Activated T-helper 1 cell treated with anti-CD3 and anti-CD28 coated beads, Interleukin-12 subunit alpha, Interleukin-12 subunit beta, Interleukin-2, Interleukin-4 antibody, amounts not matched to agents 30 ng/mL and 10 ng/mL and 1 ng/mL, durations not matched to agents 14 hours and 24 hours and 36 hours (primary cell): ENCODE measurements at places on chromosomes 12 and 14.

- H3K27me3 ChIP-seq = peaks cover under 1% of the 10 kb centered on the region
- peaks cover 17% of the 10 kb centered on the region for H3K36me3 ChIP-seq
- peaks cover 11% of the 10 kb centered on the region for H3K4me1 ChIP-seq
- no peak overlapping the region for H3K4me3 ChIP-seq
- H3K27ac ChIP-seq = no peak overlapping the region
Observed at GRCh38 chr12:29320295-29321085, 60.5 kb downstream of the ERGIC2 start.

DNA sequence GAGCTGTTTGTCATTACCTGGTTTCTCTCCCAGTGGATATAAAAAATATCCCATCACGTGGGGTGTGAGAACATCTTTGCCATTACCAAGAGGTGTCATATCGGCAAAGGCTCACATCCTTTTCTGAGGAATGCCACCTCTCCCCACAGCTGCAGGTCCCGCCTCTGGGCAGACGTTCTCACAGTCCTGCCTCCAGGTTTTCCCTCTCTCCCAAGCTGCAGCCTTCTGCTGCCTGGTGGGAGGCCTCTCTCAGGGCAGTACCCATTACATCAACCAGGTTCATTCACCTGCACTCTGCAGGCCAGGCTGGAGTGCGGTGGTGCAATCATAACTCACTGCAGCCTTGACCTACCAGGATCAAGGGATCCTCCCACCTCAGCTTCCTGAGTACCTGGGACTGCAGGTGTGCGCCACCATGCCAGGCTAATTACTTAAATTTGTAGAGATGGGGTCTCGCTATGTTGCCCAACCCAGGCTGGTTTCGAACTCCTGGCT is 15.0 kb upstream of the TMEM119 start:
- no peak overlapping the region for H3K27ac ChIP-seq
- peaks cover 46% of the 10 kb centered on the region for H3K4me1 ChIP-seq
- H3K36me3 ChIP-seq = peaks cover 27% of the 10 kb centered on the region
- no peak for DNase-seq
- H3K27me3 ChIP-seq = peaks cover 2% of the 10 kb centered on the region

DNA sequence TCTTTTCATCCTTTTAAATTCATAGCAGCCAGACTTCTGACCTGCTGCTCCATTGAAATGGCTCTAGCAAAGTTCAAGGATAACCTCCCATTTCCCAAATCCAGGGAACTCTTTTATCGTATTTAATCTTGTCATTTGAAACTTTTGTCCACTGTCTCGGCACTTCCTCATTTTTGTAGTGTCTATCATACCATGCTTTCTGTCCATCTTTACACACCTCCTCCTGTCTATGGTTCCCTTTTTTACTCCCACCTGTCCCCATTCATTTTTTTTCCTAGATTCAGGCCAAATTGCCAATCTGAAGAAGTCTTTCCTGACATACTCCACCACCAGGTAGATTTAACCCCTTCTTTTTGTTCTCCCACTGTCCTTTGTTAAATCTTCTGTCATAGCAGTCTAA is 31.0 kb downstream of the NFYB start:
- no peak for DNase-seq
- peaks cover 11% of the 10 kb centered on the region for H3K4me1 ChIP-seq

DNA sequence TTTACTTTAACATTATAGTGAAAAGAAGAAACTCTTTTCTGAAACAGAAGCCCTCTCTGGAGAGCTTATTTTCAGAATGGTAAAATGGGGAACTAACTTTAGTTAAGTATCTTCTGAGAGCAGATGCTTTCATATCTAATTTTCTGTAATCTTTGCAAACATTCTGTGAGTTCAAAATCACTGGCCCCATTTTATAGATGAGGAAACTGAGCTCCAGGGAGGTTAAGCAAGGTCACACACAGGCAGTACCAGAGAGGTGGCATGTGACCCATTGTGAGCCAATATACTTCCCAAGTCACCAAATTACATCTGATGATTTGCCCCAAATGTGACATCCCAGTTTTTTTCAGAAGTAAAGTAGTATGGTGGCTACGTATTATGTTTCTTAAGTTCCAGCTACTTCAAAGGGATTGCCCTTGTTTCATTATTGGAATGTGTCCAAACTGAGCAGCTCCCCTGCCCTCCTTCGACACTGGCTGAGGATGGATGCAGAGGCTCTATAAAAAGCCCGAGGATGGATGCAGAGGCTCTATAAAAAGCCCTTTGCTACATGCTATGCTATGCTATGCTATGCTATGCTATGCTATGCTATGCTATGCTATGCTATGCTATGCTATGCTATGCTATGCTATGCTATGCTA is 36.2 kb upstream of the NUDT4 start:
- no peaks in the 10 kb centered on the region for H3K36me3 ChIP-seq
- no peak overlapping the region for H3K4me3 ChIP-seq
- H3K27ac ChIP-seq = no peak overlapping the region
- no peak for DNase-seq
- no peaks in the 10 kb centered on the region for H3K4me1 ChIP-seq

DNA sequence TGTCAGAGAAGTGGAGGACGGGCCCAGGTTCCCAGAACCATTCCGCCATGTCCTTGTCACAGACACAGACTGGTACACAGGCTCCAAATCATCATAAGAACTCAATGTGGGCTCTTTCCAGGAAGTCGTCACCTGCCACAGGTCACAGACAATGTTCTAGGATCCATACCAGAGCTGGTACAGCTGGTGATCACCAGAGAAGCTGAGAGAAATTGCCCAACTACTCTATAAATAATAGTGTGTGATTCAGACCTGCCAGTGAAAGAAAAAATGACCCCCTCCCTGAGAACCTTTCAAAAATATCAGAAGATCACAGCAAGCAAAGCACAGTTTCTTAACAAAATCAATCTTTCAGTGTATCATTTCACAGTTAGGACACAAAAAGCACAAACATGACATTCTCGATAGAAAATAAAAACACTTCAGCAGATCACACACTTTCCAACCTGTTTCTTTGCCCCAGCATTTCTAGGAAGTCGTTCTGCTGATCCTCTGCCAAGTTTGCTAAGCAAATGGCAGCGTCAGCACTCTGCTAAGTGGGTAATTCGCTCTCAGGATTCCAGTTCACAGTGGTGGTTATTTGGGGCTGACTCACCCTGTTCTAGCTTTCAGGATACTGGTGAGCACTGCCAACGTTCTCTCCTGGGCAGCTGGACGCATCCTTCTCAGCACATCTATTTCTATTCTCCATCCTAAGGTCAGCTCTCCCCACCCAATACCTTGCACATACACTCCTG is 223.3 kb upstream of the SFSWAP start:
- no peaks in the 10 kb centered on the region for H3K36me3 ChIP-seq
- H3K4me1 ChIP-seq = no peaks in the 10 kb centered on the region
- peaks cover 2% of the 10 kb centered on the region for H3K27me3 ChIP-seq
- no peak overlapping the region for H3K4me3 ChIP-seq

DNA sequence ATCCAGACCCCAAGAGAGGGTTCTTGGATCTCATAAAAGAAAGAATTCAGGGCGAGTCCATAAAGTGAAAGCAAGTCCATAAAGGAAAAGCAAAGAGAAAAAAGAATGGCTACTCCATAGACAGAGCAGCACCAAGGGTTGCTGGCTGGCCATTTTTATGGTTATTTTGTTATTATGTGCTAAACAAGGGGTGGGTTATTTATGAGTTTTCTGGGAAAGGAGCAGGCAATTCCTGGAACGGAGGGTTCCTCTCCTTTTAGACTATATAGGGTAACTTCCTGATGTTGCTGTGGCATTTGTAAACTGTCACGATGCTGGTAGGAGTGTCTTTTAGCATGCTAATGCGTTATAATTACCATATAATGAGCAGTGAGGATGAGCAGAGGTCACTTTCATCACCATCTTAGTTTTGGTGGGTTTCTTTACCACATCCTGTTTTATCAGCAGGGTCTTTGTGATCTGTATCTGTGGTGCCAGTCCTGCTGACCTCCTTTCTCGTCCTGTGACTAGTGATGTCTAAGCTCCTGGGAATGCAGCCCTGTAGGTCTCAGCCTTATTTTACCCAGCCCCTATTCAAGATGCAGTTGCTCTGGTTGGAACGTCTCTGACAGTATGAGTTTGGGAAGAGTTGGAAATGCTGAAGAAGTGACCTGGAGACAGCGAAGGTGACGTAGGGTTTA is 100.5 kb downstream of the ZNF664 start:
- H3K4me1 ChIP-seq = no peaks in the 10 kb centered on the region
- H3K27me3 ChIP-seq = peaks cover 5% of the 10 kb centered on the region
- H3K27ac ChIP-seq = no peak overlapping the region
- no peak for DNase-seq
- H3K4me3 ChIP-seq = no peak overlapping the region

GRCh38 chr14:69317102-69317755 is 57.3 kb downstream of the GALNT16 start:
- no peak overlapping the region for H3K27ac ChIP-seq
- H3K4me1 ChIP-seq = no peaks in the 10 kb centered on the region
- H3K36me3 ChIP-seq = no peaks in the 10 kb centered on the region
- H3K27me3 ChIP-seq = peaks cover 6% of the 10 kb centered on the region

GRCh38 chr14:59417311-59417710 is 47.9 kb downstream of the GPR135 start:
- no peak overlapping the region for H3K27ac ChIP-seq
- no peaks in the 10 kb centered on the region for H3K36me3 ChIP-seq
- H3K4me1 ChIP-seq = no peaks in the 10 kb centered on the region
- peaks cover 6% of the 10 kb centered on the region for H3K27me3 ChIP-seq

GRCh38 chr14:74064883-74065282 is 19.4 kb downstream of the ALDH6A1 start:
- H3K36me3 ChIP-seq = peaks cover 14% of the 10 kb centered on the region
- no peak for DNase-seq
- no peaks in the 10 kb centered on the region for H3K4me1 ChIP-seq
- H3K4me3 ChIP-seq = no peak overlapping the region

DNA sequence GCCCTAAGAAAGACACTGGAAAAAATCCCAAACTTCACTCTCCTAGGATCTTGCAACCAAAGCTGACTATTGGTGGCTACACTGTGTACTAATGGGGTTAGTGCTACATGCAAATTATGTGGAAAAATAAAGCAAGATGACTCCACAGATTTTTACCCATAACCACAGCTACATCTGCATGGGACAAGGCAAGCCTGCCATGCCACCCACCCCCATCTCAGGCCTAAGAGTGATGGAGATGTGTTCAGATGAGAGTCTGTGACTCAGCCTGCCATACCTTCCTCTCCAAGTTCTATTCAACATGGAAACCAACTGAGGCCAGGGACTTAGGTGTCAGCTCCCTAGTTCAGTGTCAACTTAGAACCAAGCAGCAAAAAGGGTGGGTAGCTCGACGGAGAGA is 206.2 kb downstream of the PELI2 start:
- H3K36me3 ChIP-seq = no peaks in the 10 kb centered on the region
- H3K27me3 ChIP-seq = peaks cover 8% of the 10 kb centered on the region

DNA sequence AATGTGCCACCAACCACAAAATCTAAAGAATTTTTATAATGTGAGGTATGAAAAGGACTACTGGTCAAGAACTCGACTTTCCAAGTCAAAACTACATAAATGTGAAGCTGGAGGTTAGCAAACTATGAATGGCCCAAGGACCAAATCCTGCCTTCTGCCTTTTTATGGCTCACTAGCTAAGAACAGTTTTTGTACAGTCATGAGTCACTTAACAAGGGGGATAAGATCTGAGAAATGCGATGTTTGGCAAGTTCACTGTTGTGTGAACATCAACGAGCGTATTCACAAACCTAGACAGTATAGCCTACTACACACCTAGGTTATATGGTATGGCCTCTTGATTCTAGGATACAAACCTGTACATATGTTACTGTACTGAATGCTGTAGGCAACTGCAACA is 28.2 kb downstream of the FERMT2 start:
- no peak overlapping the region for H3K27ac ChIP-seq
- H3K4me3 ChIP-seq = no peak overlapping the region
- no peaks in the 10 kb centered on the region for H3K36me3 ChIP-seq
